Liver (tissue), 10 donors: ENCODE measurements at places on chromosomes 13 and 19. TPM values are rescaled to one million over a fixed set of nuclear protein-coding genes. Genes with fewer than 3 reads are reported as not detected.

SIGLECL1 gene
- total RNA-seq = not detected

EBI3 gene
- 1.8 TPM for total RNA-seq

TICAM1 gene
- total RNA-seq = 4.6 TPM

USHBP1 gene
- 2.1 TPM for total RNA-seq

DNA sequence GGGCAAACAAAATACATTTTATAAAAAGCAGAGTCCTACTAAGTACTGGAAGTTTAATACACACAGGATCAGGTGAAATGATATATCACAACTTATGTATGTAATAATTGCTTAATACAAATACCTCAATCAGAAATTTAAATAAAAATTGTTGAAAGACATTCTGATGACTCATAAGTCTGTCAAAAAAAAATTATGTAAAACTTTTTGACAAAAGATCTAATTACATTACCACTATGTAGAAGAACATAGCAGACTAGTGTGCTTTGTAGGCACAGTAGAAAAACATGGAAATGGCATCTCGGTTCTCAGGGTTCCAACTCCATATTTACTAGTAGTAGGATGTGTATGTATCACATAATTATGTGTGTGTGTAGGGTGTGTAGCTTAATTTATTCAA is 156.2 kb downstream of the DNAJC3 start:
- no peak for DNase-seq

DNA sequence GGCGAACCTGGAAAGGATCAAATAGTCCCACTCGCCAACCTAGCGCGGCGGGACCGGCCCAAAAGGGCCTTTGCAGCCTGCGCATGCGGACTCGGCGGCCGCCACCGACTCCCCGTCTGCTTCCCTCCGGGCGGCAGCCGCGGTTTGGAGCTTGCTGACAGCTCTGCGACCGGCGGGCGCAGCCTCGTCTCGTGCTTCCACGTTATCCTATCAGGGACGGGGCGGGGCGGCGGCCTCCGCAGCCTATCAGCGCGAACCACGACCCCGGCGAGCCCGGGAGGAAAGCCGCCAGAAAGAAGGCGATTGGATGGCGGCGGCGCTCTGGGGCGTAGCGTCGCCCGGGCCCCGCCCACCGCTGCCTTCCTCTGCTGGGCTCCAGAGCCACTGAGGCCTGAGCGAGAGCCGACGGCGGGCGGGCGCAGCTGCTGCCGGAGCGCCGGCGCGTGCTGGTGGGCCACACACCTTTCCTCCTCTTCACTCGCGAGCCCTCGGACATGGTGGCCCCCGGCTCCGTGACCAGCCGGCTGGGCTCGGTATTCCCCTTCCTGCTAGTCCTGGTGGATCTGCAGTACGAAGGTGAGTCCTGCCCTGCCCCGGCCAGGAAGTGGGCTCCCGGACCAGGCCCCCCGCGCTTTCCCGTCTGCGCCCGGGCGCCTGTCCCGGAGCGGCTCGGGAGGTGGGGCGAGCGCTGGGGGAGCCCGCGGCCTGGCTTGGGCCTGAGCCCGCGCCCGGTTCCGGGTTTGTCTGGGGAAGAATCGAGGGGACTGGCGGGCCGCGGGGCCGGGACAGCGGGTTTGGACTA is at the start of gene DNAJC3:
Gene DNAJC3, plus strand, starts transcription at position 378 of the 802 bp plus-strand sequence. Its CDS starts 117 bp downstream, at position 495.
- DNase-seq = peak; percentile 98

GRCh38 chr19:44954278-44954648 is 917 bp upstream of the CLPTM1 start:
- no peak for DNase-seq

GRCh38 chr19:38036707-38037611 is 130.0 kb downstream of the SIPA1L3 start:
- no peak for DNase-seq

DNA sequence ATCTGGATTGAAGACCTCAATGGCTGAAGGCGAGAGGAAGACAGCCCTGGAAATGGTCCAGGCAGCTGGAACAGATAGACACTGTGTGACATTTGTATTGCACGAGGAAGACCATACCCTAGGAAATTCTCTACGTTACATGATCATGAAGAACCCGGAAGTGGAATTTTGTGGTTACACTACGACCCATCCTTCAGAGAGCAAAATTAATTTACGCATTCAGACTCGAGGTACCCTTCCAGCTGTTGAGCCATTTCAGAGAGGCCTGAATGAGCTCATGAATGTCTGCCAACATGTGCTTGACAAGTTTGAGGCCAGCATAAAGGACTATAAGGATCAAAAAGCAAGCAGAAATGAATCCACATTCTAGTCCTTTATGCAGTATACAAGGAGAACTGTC is 1.2 kb downstream of the POLR1D start:
- DNase-seq = no peak

GRCh38 chr13:26697069-26697955 is 63.3 kb downstream of the GPR12 start:
- DNase-seq = no peak

GRCh38 chr13:21767032-21767431 is 96.2 kb downstream of the FGF9 start:
- no peak for DNase-seq

DNA sequence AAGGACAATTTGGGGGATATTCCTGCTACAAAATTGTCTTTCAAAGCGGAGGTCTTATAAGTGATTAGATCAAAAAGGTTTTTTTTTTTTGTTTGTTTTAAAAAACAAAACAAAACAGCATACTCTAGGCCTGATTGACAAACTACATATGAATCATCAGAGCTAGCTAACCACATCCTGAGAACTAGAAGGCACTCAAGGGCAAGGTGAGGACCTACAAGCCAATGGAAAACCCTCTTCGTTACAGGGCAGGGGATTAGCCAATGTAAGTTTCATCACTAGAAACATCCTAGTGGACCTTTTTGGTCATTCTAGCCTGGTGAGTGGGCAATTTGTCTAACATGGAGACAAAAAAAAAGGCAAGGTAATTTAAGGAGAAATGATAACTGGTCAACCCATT is 428.6 kb downstream of the RFC3 start:
- DNase-seq = no peak
